ENCODE measurements at places on chromosomes 5 and 9.

- DNase-seq = no peak
These were observed 7.6 kb downstream of the PTCH1 start for GRCh38 chr9:95508968-95509850.

GRCh38 chr5:94209774-94210355 is 408.5 kb downstream of the KIAA0825 start:
- no peak for DNase-seq

DNA sequence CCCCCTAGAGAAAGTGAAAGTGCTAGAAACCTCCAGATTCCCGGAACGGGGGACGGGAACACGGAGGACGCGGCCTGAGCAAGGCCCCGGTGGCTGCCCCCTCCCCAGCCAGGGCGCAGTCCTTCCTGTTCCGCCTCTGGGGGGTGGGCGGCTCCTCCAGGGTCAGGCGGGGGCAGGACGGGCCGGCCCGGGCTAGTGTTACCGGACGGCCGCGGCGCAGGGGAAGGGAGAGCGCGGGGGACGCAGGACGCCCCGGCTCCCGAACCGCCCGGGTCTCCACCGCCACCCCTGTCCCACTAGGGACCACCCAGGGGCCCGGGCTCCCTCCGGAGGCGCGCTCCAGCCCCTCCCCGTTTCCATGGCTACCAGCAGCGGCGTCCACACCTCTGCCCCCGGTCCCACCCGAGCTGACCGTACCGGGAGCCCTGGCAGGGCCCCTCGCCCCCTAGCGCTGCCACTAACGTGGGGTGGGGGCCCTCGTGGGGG is 579 bp downstream of the SLC12A7 start:
- DNase-seq = no peak

GRCh38 chr5:606526-607399 is 5.4 kb upstream of the CEP72 start:
- DNase-seq = no peak

DNA sequence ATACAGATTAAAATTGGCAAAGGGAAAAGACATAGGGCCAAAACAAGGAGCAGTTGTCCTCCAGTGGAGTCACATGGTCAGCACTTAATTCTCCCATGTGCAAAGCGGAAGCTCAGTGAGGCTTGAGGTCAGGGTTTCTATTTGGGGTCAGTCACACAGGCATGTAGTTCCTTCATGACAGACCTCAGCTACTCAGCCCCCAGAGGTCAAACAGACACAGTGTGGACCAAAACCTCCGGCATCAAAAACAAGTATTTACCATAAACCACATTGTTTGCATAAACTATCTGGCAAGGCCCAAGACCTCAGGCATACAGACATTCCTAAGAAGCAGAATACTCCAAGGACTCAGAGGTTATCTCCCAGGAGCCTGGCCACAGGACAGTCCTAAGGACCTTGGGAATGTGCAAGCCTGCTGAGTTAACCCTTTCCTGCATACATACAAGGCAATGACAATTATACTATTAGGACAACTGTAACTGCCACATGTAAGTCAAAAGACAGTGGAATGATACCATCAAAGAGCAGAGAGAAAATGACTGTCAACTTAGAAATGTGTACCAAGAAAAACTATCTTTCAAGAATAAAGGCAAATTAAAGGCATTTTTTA is 28.7 kb upstream of the FNIP1 start:
- DNase-seq = no peak

Data from activated CD8-positive, alpha-beta memory T cell treated with anti-CD3 and anti-CD28 coated beads for 1 hour (primary cell).